HuH-7 (cell line): ENCODE measurements at places on chromosomes 5 and 9.
A peak's percentile ranks its signal among the peaks of the same experiment; 100 is the strongest.

DNA sequence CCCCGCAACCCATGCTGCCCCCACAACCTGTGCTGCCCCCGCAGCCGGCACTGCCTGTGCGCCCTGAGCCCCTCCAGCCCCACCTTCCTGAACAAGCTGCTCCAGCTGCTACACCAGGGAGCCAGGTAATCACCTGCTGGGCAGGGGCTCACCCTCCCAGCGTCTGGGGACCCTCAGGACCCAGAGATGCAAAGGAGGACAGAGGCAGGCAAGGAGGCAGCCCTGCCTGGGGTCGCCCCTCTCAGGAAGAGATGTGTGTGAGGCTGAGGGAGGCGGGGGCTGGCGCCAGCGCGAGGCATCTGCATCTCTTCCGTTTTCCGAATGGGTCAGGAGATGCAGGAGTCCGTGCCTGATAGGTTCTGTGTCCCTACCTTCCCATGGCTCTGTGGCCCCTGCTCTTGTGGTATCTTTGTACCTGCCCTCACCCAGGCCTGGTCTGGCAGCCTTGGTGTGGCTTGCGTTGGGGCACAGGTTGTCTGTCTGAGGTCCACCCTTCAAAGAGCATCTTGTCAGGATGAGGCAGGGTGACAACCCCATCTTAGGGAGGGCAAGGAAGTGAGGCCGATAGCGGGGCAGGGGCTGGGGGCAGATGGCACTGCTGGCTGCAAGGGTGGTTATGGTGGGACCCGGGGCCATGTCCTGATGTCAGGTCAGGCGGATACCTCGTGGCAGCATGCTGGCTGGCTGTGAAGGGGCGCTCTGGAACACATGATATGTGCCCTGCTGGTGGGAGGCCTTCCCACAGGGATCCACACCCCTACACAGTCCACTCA is 75.7 kb downstream of the WNK2 start:
- DNase-seq = no peak

GRCh38 chr9:126521976-126522590 is 91.6 kb upstream of the LMX1B start:
- no peak for DNase-seq

DNA sequence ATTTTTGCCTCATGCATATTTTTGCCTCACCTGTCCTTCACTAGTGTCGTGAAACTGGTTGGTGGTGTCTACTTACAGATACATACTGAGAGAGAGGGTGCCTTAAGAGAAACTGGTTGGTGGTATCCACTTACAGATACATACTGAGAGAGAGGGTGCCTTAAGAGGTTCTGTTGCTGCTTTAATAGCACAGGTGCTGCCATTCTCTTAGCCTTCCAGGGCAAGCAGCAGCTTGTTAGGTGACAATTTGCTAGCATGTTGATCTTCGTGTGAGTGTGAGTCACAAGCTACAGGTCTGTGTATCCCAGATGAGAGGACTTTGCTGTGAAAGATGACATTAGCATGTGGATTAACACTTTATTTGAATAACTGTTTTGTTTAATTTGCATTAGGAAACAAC is 1.4 kb downstream of the PTTG1 start:
- DNase-seq = no peak

GRCh38 chr5:81719743-81720345 is 31.1 kb downstream of the SSBP2 start:
- DNase-seq = no peak

GRCh38 chr5:158840193-158840592 is 259.5 kb downstream of the EBF1 start:
- DNase-seq = no peak

DNA sequence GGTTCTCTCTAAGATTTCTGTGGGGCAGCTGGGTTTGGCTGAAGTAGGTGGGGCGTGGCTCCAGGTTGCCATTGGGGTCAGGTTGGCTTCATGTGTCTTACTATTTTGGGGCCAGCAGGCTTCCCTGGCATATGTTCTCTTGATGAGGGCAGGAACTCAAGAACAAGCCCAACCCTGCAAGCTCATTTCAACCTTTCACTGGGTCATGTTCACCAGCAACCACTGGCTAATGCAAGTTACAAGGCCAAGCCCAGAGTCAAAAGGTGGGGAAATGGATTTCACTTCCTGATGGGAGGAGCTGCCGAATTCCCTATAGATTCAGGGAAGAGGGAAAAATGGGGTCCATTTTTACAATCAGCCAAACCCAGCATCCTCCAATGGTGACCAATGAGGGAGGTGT is 34.0 kb upstream of the HAND1 start:
- DNase-seq = no peak

GRCh38 chr9:126320158-126320922 is 6.3 kb upstream of the MVB12B start:
- no peak for DNase-seq

- DNase-seq = no peak
Observed at GRCh38 chr9:129648092-129648763, 6.3 kb upstream of the ASB6 start.

- DNase-seq = peak; percentile 89
Observed at GRCh38 chr9:126704892-126705766, 91.4 kb downstream of the LMX1B start.

GRCh38 chr5:6525422-6525821 is 76.8 kb downstream of the UBE2QL1 start:
- DNase-seq = no peak

GRCh38 chr5:59555596-59555995 is 337.9 kb downstream of the PDE4D start:
- no peak for DNase-seq

DNA sequence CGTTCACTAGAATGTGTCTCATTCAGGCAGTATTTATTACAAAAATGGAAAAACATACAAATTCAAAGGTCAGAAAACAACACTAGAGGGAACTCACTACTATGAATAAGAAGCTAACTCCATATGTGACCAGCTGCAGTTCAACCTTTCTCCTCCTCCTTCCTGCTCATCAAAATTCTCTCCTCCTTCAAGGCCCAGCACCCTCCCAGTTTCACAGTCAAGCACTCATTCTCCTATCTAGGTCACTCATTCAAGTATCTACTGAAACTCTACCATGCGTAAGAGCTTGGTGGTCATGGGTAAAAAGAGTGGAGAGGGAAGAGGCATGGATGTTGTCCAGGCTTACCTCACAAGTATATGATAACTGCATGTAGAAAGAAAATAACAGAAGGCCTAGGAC is 27.7 kb downstream of the ECPAS start:
- no peak for DNase-seq

GRCh38 chr5:93322974-93323860 is 257.8 kb downstream of the NR2F1-AS1 start:
- DNase-seq = no peak

DNA sequence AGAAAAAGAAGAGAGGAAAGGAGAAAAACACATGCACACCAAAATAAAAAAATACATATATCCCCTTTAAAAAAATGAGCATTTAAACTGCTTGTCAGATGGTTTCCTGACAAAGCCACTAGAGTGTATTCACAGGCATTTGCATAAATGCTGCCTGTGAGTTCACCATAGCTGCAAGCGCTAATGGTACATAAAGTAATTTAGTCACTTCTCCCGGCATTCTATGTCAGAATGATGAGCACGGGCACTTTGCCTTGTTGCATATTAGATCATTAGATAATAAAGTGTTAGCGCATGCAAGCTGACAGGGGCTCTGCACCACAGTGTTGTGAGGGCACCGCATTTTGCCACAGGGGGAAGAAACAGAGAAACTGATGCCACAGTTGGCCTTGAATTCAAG is 280.6 kb downstream of the EBF1 start:
- no peak for DNase-seq

DNA sequence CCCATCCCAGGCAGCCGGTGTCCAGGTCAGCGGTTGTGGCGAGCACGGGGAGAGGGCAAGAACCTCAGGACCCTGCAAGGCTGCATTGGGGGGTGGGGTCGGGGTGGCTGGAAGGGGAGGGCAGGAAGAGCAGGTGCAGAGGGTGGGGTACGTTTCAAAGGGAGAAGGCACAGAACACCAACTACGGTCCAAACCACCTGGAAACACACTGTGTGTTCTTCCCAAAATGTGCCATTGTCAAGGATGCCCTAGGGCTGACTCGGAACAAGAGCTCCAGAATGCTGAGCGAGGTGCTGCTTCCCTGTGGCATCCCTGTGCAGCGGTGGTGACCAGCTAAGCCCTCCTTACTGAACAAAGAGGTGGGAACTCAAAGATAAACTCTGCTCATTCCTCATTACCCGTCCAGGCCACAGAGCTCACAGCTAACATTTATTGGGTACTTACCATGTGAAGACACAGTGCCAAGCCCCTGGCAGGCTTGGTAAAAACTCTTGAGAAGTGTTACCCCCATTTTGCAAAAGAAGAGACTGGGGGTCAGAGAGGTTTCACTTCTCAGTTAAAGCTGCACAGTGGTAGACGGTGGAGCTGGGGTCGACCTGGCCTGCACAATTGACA is 153.8 kb downstream of the COL23A1 start:
- no peak for DNase-seq

DNA sequence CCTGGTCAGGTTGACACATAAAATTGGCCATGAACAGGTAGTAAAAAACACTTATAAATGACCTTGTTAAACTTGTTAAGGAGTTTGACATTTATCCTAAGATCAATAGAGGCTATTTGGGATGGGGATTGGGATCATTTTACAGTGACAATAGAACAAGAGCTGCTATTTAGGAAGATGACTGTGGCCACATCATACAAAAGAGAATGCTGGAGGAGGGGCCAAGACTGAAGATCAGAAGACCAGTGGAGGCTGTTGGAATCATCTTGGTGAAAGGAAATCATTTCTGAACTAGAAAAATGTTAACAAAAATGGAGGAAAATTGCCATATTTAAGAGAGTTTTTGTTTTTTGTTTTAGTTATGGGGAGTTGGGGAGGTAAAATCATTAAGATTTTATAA is 304.8 kb upstream of the TLE4 start:
- no peak for DNase-seq

- DNase-seq = no peak
Observed at GRCh38 chr5:115549154-115549553, 4.6 kb upstream of the FEM1C start.

GRCh38 chr5:30401479-30402058 is 791.9 kb upstream of the CDH6 start:
- peak; percentile 6 for DNase-seq

DNA sequence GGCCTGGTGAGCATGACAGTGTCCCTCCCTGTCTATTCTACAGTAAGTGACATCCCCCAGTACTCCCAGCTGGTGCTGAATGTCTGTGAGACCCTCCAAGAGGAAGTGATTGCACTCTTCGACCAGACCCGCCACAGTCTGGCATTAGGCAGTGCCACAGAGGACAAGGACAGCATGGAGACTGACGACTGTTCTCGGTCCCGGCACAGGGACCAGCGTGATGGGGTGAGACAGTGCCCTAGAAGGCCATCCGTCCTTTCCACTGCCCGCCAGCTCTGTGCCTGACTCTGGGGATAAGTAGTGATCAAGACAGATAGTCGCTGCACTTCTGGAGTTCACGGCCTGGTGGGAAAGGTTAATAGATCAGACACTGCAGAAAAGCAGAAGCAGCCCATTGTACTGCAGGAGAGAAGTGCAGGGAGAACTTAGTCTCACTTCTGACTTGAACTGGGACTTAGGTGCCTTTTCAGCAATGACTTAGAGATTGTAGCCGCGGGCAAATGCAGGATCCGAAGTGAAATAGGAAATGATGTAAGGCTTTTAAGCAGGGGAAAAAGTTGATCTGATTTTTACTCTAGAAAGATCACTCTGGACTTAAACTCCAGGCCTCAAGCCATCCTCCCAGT is 28.4 kb downstream of the SH3GLB2 start:
- DNase-seq = no peak

GRCh38 chr5:51810592-51810991 is 427.3 kb downstream of the ISL1 start:
- no peak for DNase-seq

GRCh38 chr9:137731216-137731946 is 112.6 kb downstream of the EHMT1 start:
- DNase-seq = no peak

DNA sequence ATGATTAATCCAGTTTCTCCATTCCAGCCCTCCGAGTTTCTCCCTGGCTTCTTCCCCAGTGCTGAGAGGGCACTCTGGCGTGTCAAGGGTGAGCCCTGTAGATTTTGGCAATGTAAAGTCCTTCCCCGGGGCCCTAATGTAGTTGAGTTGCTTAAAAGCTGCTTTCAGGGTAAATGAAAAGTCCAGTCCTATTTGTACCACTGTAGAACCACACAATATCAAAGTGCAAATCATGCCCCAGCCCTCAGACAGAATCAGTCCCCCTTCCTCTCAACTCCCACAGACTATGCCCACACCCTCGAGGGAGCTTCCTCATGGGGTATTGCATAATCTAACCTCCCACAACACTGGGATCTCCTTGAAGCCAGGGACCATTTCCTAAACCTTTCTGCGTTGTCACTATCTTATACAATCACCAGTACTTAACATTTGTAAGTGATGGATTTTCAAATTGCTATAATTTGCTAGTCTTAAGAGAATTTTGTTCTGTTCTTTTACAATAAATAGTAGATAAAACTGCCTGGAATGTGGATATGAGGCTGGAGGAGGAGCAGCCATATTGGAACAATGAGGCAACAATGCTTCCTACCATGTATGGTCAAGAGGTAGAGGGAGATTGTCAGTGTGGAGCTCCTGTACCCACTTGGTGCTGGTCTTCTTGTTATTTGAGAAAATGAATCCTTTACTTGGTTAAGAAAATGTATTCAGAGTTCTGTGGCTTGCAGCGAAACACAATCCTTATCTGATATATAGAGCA is 34.4 kb downstream of the ZNF366 start:
- DNase-seq = no peak

- no peak for DNase-seq
Observed at GRCh38 chr5:174837919-174838902, 113.8 kb downstream of the MSX2 start.

GRCh38 chr9:113592876-113593575 is 129.5 kb downstream of the RGS3 start:
- DNase-seq = no peak

GRCh38 chr5:53261245-53261644 is 151.7 kb upstream of the MOCS2 start:
- DNase-seq = no peak

DNA sequence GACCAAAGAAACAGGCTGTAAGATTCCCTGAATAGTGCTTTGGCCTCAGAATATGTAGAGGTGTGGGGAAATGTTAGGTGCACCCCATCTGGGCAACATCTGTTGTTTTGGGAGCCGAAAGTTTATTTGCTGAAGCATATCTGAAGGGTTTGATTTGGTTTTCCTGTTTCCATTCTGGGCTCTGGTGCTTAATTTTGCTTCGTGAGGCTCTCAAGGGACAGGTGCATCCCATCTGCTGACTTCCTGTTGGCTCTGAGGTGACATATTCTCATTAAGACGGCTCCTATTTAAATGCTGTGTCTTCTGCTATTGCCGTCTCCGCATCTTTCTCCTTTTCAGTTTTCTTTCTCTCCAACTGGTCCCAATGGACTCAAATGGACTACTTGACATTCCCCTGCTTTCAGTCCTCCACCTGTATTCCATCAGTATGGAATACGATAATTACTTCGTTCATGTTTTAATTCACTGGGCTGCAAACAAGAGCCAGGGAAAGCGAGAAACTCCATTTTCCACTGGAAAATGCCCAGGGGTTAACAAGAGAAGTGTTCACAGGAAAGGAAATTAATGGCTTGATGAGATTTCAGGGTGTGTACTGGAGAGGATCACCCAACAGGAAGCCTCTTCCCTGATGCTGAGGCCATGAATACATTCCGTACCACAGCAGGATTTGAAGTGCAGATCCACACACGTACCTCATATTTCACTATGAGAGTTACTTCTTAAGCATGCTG is 104.0 kb downstream of the MTX3 start:
- no peak for DNase-seq

- DNase-seq = no peak
Observed at GRCh38 chr5:68134033-68134668, 81.4 kb upstream of the PIK3R1 start.

GRCh38 chr9:90547896-90548295 is 94.7 kb downstream of the DIRAS2 start:
- DNase-seq = no peak
